Stimulated activated CD8-positive, alpha-beta memory T cell treated with anti-CD3 and anti-CD28 coated beads, Interleukin-15, amount 100 ng/mL, for 1 hour (primary cell): ENCODE measurements at places on chromosomes 3 and 15.

DNA sequence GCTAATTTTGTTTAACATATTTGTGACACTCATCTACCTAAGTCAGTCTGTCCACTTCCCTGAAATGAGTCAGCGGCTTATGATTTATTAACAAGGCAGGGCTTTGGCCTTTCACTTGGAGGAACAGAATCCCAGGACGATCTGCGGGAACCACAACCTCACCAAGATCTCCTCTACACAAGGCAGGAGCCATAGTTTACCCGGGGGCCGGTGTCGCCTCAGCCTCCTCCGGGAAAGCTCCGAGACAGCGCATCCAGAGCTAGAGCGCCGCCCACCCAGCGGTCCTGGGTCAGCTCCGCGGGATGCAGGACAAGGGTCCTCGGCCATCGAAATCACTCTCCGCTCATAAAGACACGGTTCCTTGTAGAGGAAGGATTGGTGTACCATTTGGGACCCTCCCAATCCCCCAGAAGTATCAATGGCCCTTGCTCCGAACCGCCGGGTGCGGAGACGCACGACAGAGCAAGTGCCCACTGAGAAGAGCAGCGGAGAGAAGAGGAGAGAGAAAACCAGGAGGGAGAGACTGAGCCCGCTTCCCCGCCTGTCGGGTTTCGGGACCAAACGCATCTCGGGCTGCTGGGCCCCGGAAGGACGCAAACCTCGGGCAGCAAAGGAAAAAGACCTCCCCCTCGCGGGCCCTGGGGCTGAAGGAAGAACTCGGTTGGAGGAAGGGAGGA, 13.1 kb upstream of the ALCAM start:
- DNase-seq: no peak

DNA sequence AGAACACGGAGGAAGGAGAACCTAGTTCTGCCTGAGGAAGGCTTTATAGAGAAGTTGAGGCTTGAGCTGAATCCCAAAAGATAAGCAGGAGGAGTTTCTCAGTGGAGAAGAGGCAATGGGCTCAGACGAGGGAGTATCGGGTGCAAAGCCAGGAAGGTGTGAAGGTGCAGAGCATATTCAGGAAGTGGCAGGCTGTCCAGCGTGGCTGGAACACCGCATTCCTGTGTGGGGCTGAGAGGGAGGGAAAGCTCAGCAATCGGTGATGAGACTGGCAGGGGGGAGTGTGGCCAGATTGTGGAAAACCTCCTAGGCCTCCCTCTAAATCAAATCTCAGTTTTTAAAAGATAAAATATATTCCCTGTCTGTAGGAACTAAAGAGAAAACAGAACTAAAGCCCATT, 63.0 kb downstream of the ARHGAP31 start:
- DNase-seq: no peak

DNA sequence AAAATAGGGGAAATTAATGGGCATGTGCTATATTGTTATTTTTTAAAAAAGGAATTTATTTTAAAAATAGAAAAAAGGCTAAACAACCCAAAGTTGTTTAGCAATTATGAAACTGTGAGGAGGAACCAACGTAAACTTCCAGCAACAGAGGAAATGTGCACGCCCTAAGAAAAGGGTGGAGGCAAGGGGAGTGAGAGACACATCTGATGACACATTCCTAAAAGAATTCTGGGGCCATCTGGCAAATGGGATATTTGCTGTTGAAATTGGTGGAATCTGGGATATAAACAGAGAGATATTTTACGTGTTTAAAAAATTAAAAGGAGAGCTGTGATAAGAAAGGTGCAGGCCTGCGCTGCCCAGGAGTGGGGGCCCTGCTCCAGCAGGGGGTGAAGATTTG, 50.8 kb upstream of the MUC13 start:
- no peak for DNase-seq

- DNase-seq: peak; percentile 23
Observed at GRCh38 chr3:157127831-157128767, 31.8 kb downstream of the CCNL1 start.

- DNase-seq: no peak
Observed at GRCh38 chr3:154794814-154795445, 285.2 kb upstream of the MME start.

DNA sequence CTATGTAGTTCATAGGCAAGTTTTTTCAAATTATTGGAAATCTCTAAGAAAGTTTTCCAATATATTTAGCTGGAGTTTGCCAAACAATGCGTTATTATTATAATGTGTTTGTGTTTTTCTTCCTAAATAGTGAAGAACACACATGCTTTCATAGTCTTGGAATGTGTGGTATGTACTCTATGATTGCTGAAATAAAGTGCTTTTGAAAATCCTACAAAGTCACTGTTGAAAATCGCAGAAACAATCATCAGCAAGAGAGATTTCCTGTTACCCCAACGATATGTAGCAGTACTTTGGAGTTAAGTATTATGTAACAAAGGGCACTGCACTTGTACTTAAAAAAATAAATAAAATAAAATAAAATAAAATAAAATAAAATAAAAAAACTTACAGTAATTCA, 796.2 kb downstream of the NAALADL2 start:
- no peak for DNase-seq

DNA sequence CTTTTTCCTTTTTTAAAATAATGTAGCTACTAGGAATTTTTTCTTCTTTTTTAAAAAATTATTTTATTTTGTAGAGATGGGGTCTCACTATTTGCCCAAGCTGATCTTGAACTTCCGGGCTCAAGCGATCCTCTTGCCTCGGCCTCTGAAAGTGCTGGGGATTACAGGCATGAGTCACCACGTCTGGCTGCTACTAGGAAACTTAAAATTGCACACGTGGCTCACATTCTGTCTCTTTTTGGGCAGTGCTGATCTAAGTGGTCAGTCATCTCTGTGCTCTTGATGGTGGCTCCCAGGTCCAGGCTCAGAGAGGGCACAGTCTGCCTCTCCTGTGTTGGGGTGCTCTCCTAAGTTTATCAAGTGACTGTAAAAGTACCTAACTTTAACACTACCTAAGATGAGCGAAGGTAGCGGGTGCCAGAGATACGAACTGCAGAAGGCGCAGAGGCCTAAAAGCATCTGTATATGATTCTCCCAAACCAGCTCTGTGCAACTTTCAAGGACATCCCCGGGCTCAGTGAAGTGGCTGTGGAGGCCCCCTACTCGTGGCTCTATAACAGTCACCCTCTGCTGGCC, 52.9 kb upstream of the SEC13 start:
- no peak for DNase-seq
